ENCODE measurements at places on chromosomes 2 and 18.

GRCh38 chr2:96528006-96528699 is 8.4 kb upstream of the ARID5A start:
- DNase-seq = no peak

DNA sequence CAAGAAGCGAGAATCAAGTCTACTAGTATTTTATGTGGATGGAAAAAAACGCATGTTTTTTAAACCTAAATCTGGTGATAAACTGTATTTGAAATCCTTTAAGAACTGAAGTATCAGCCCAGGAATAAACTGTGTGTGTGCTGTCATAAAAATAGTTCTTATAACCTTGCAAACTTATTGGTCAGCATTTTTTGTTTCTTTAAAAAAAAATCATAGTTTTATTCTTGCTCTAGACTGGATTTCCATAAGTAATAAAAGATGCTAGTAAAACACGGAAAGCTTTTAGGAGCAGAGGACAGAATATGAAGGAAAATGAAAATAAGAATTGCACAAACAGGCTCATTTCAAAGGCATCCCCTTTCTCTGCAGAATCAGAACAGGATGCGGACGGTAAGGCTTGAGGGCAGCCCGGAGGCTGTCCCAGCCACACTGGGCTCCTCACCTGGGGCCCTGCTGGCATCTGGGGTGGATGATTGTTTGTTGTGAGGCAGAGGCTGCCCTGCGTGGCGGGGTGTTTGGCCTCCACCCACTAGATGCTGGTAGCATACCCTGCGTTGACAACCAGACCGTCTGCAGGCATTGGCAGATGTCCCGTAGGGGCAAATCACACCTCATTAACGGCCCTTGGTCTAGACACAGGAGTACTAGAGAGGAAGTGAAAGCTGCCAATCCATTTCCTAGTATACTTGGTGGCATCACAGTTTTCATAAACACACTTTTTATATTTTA is 52.5 kb downstream of the MBP start:
- DNase-seq = peak; percentile 14

GRCh38 chr2:197205585-197206215 is 104.9 kb downstream of the ANKRD44 start:
- no peak for DNase-seq

- DNase-seq = no peak
Observed at GRCh38 chr2:200515155-200515554, 5.3 kb upstream of the KCTD18 start.

GRCh38 chr2:107932979-107933378 is 53.3 kb upstream of the SLC5A7 start:
- DNase-seq = no peak

GRCh38 chr2:57884281-57884680 is 162.3 kb upstream of the VRK2 start:
- no peak for DNase-seq

DNA sequence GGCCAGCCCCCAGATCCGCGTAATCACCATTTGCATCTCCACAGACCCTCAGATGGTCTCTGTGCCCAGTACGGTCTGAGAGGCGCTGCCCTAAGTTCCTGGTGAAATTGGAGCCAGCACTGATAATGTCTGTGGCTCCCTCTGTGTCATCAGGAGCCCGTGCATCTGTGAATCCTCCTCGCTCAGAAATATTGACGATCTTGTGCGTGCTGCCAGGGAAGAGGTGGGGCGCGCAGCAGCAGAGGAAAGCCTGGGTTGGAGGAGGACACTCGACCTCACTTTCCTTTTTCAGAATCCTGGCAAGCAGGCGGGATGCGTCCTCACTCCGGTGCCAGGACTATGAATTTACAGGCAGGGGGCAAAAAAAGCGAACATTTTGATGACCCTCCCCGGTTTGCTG is 686.1 kb upstream of the SALL3 start:
- DNase-seq = no peak

GRCh38 chr18:11163665-11164064 is 14.3 kb upstream of the PIEZO2 start:
- DNase-seq = no peak

DNA sequence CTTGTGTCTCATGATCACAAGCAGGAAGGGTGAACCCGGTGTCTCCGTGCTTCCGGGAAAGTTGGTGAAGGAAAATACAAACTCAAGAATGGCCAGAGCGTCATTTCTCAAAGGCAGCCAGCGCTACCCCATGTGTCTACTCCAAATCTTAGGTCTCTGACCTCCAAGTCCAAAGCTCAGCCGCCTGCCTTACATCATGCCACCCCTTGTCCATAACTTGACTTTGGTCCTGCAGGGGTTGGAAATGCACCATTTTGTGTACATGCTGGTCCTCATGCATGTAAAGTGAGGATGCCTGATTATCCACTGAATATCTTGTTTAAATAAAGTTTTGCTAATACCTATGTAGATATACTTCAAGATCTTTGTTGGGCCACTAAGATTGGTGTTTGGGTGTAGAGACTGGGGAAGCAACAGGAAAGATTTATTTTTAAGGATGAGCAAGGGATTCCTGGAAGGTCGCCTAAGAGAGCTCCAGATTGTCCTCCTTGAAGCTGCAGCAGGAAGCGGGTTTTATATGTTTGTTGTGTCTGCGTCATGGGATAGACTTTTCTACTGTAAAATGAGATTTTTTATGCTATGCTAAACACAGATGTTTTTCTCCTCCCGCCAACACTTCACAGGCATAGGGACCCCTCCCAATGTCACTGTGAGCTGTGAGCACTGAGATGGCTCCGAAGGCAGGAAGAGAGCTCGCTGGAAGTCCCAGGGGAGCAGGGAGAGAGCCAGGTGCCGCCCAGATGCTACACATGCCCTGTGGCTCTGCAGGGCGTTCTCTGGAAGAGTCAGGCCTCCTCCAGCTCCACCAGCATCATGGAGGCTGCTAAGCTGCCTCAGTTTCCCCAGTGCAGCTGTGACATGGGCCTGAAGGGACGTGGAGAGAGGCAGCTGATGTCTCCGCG is 176.2 kb upstream of the HDAC4 start:
- DNase-seq = no peak

- DNase-seq = no peak
Observed at GRCh38 chr2:39779341-39779851, 338 bp upstream of the THUMPD2 start.

DNA sequence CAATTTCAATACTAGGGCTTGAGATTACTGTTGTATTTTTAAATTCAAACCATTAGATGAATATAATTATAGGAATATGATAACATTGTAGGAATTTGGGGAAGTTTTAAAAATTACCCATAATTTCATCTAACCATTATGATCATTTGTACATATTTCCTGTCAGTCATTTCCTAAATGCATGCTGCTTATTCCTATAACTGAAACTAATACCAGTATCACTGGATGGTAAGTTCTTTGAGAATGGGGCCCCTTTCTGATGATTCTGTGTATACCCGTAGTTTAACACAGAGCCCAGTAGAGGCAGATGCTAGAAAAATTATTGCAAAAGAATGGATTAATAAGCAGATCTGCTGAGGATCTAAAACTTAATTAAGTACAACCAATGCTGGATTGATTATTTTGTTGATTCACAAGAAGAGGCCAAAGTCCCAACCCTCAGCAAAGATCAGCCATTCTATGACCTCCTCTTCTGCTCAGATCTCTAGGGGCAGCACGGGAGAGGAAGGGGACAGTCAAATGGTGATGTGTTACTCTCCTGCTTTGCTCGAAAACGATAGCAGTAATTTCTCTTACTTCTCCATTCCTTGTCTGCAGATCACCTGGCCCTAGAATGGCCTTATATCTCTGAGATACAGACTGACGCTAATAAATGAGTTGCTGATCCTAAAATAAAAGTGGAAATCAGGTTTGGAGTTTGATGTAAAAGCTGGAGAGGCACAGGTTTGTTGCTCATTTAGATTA is 69.5 kb upstream of the PELI1 start:
- DNase-seq = no peak

DNA sequence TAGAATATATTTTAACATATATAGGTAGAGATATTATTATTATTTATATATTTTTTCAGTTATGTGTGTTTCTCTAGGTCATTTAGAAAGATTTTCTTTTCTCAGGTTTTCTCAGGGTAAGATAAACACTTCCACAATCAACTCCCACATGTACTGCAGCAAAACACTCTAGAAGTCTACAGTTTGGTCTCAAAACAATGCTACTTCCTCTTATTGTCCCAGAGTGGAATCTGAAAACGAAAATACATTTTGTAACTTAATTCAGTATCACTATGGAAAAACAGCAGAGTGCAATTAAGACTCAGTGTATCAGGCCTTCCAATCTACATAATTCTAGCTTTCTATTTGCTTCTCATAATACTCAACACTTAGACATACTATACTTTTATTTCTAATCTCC is 190.1 kb upstream of the SLC35G4 start:
- no peak for DNase-seq

DNA sequence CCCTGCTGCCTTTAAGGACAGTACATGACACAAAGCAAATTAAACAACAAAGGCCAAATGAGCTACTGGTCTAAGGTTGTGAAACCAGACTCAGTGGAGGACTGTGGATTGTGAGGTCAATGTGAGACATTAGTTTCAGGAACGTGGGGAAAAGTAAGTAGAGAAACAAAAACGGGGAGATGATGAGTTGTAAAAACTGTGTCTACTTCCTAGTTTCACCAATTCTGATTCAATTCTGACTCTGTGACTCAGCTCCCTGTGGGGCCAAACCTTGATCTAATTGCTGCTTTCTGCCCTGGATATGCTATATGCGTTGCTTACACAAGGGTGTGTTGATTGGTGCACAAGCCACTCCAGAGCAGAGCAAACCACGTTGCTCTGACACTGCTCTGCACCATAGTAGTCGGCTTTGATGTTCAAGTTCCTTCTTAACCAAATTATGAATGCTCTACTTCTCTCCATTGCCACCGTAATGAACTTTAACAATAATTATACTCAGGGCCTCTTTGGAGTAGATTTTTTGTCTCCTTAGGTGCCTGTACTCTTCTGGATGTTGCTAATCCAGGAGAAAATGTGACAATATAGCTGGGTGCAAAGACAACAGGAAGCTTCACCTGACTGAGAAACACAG is 1640.1 kb upstream of the CELF4 start:
- DNase-seq = no peak

DNA sequence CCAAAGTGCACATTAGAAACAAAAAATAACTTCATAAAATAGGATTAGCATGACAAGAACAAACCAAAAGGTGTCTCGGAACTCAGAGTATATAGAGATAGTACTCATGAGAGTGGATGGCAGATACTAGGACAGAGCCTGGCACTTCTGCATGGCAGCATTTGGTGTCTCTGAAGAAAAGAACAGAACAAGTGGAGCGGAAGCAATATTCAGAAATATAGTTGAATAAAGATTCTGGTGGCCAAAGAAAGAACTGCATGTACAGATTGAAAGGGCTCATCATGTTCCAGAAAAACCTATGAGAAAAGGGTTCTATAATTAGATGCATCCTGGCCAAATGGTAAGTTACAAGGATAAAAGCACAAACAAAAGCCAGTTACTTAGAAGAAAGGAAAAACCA is 90.9 kb downstream of the CCDC138 start:
- DNase-seq = peak; percentile 5

GRCh38 chr18:74544898-74545297 is 10.6 kb downstream of the CNDP1 start:
- DNase-seq = no peak

DNA sequence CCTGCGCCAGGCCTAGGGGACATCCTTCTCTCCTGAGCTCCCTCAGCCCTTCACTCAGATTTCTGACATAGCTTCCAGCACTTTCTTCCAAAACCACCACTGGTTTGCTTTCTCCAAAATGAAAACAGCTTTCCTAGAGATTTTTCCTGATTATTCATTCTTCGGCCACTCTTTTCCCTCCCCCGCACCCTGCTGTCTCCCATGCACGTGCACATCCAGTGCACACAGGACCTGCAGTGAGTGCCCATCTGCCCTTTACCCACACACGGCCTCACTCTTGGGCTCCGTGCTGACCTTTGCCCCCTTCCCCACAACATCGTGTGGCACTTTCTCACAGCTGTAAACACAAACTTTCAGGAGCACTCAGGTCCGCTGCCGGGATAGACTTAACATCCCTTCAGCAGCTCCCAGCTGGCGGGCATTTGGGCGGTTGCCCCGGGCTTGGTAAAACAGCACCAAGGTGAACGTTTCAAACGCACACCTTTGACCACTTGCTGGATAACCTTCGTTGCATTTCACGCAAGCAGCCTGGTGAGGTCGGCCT is 25.8 kb downstream of the KIF1A start:
- DNase-seq = no peak

DNA sequence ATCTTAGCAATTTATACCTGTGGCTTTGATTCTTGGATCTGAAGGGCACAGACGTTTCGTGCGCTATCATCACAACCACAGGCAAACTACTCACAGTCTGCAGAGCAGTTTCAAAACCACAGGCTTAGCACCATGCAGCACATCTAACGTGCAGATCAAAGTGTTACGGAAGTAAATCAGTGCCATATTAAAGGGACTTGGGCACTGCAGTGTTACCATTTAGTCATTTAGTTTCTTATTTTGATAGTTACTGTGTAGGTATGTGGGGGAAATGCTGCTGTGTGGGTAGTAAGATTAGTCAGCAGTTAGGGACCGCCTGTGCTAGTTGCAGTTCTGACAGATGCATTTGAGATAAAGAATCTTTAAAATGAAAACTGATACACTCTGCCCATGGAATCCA is 384.0 kb downstream of the NBAS start:
- no peak for DNase-seq

GRCh38 chr2:239462191-239462515 is 61.3 kb upstream of the HDAC4 start:
- no peak for DNase-seq

DNA sequence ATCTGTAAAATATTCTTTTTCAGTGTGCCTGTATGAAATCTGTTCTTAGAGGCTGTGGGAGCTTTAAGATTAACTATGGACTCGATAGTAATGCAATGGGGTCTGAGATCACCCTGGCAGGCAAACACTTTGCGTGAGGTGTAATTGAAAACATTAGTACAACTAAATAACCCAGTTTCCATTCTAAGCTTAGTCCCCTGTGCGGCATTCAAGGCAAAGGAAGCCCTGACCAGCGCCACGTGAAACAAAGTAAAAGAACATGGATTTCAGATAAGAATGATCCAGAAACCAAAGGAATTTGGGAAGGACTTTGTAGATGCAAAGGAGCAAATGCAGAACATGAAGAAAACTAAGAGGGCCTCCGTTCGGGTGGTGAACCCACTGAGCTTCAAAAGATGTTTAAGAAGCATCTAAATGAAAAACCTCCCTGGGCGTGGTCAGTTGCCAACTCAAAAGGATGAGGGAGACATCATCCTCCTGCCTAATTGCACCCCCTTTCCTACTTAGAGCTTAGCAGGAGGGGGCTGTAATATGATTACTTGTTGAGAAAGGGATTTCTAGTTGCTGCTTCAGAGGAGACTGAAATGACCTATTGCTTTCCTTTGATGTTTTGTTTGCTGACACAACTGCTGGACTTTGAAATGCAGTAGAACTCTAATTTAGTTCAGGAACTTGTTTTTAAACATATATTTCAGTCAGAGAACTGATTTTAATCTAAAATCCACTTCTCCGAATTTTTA is 7.9 kb upstream of the CETN1 start:
- no peak for DNase-seq

- DNase-seq = no peak
Observed at GRCh38 chr18:274313-274712, 6.5 kb upstream of the THOC1 start.

GRCh38 chr2:168970711-168971233 is 60.4 kb downstream of the ABCB11 start:
- DNase-seq = no peak
